ENCODE measurements at places on chromosomes 13 and 19.

DNA sequence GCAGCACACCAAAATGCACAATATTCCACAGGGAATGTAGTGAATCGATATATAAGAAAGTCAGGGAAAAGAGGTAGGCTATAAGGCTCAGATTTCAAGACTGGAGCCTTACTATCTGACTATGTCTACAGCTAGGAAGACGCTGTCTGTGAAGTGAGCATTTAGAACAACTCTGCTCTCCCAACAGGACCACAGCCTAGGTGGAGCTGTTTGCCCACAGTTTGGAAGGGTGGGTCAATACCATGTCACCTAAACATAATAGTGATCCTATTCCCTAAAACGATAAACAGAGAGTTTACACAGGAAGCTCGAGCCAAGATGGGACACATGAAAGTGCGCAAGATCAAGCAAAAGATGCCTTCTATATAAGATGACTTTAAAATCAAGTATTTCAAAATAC lies 2486.0 kb upstream of the PCDH20 start:
- no peak for DNase-seq

- DNase-seq = no peak
These were observed 44.3 kb downstream of the ZNF585A start for GRCh38 chr19:37127999-37128820.

DNA sequence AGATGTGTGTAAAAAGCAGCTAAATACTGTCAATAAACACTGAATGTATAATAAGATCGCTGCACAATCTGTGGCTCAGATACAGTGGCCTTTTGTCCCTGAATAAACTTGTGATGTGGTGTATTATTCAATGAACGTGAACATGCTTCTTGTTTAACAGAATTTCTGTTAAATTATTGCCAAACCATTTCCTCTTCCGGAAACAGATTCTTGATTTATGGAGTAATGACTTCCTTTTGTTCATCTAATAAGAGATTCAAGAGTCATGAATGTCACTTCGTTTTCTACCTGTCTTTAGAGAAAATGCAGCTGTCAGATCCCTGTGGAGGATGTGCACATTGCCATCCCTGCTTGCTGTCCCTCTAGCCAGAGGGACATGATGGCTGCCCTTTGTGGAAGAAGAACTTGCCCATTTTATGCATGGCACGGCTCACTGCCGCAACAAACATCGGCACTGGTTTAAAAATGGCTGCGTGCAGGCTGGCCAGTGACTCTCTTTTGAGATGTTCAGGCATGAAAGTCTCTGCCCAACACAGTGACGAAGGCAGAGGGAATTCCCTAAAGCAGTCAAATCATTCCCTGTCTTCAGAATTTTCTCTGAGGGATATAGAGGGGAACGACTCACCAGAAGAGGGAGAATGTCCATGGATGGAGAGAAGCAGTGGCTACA lies 3.1 kb upstream of the TNFSF13B start:
- no peak for DNase-seq

DNA sequence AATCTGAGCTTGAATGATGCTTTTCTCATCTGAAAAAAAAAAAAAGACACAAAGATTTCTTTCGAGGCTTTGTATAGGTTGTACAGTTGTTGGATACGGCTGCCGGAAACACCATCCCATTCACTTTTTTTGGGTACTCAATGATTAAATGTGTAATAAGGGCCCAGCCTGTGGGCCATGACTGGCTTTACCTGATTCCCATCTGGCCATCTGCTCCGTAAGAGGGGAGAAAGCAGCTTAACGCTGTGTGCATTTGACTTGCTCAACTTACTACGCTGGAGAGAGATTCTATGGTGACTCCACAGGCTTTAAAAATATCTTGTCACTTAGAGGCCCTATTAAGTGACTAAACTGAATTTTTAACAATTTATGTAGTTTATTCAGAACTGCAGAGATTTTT lies 731 bp downstream of the ZNF558 start:
- DNase-seq = no peak

DNA sequence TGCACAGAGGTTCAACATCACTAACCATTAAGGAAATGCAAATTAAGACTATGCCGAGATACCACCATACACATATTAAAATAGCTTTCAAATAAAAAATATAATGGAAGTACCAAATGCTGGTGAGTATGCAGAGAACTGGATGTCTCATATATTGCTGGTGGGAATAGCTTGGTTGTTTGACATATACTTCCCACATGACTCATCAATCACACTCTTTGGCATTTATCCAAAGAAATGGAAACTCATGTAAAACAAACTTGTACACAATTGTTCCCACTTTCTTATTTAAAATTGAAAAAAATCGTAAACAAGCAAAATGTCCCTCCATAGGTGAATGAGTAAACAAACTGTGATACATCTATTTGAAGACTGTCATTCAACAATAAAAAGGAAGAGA lies 982.6 kb upstream of the ATXN8OS start:
- DNase-seq = no peak

DNA sequence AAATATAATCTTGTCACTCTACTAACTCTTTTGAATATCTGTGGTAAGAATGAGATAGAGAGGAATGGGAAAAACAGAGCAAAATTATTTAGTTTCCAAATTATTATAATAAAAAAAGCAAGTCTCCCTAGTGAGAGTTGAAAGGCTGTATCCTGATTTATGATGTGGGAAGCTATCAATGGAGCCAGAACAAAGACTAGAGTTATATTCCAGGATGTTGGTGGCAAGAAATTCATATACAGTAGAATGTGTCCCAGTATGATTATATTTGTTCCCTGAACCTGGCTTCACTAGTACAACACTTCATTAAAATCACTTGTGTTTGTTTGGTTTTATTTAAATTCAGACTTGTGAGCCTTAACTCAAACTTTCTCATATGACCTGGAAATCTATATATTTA lies 630.3 kb downstream of the GPC5 start:
- no peak for DNase-seq

- DNase-seq = no peak
These were observed 302.8 kb downstream of the EFNB2 start for GRCh38 chr13:106232681-106233080.

GRCh38 chr13:52810011-52810410 lies 38.4 kb downstream of the PCDH8 start:
- no peak for DNase-seq

DNA sequence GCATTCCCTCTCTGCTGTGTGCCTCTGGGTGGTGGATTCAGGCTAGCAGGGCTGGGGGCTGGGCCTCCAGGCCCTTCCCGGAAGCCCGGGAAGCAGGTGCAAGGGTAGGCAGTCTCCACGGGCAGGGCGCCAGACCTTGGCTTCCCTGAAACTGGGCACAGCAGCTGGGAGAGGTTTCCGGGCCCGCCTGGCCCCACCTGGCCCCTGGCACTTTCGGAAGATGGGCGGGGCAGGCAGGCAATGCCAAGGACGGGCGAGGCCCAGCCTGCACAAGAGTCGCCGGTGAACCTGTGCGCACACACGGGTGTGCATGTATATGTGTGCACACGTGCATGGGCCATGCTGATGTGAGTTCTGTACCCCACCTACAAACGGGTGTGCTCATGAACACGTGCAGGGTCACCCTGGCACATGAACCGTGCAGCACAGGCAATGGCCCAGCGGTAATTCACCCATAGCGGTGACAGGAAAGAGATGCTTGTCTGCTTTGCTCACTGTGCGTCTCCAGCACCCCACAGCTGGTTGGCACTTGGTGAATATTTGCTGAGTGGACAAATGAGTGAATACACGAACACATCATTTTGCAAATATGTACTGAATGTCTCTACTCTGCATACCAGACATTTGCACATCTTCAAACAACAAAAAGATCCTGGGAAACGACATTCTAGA lies 15.3 kb downstream of the GADD45B start:
- DNase-seq = no peak

- no peak for DNase-seq
These were observed 8.1 kb downstream of the ZNF749 start for GRCh38 chr19:57443121-57443696.

- no peak for DNase-seq
These were observed 77.5 kb downstream of the SERP2 start for GRCh38 chr13:44451126-44451525.

DNA sequence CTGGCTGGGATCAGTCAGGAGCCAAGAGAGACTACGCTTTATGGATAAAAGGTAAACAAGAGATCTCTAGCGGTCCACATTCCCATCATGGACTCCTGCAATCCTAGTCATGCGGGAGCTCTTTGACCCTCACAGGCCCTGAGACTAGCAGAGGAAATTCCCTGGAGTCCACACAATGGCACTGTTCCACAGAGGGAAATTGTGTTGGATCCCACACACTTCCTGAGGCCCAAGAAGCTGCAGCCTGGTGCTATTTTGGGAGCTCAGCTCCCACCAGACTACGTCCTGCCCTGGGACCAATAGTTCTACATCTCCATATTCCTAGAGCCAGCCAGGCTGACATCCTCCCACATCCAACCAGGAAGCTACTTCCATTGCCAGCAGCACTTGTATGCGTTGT lies 2358.4 kb downstream of the PCDH9 start:
- DNase-seq = no peak

All from activated naive CD4-positive, alpha-beta T cell treated with anti-CD3 and anti-CD28 coated beads, Interleukin-2, amount 50 U/mL, for 16 hours (primary cell).